ENCODE measurements at places on chromosomes 4 and X.

- no peak for DNase-seq
These were observed 227.5 kb upstream of the FGF13 start for GRCh38 chrX:138939038-138939437.

DNA sequence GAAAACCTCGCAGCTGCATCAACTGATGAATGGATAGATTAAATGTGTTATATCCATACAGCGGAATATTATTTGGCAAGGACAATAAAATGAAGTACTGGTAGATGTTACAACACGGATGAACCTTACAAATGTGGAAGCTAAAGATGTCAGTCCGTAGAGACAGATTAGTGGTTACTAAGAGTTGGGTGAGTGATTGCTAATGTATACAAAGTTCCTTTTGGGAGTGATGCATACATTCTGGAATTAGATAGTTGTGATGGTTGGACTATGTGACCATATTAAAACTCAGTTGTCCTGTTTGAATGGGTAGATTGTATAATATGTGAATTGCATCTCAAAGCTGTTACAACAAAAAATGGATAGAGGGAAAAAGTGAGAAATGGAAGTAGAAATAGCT is 2.8 kb downstream of the FIP1L1 start:
- no peak for DNase-seq

GRCh38 chr4:73401412-73401811 is 2.7 kb upstream of the ALB start:
- DNase-seq: no peak

DNA sequence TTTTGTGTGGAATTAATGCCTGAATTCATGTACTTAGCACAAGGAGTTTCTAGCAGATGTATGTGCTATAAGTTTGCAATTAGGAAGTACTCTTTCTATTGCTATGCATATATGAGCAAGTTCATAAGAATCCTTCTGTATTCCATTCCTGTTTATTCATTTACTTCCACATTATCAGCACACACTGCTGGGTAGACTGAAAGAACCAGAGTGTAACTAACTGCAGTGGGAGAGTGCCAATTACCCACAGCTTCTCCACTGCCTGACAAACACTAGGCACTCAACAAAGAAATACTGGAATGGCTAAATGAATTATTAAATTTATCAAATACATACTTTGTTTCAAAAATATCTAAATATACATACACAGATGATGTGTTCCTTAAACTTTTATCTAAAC is 219.6 kb downstream of the CAMK2D start:
- DNase-seq: no peak

- DNase-seq: no peak
These were observed 53.2 kb downstream of the PPM1K start for GRCh38 chr4:88230969-88231771.

GRCh38 chr4:181761156-181761555 is 482.0 kb upstream of the TENM3 start:
- no peak for DNase-seq

GRCh38 chrX:44747317-44747716 is 96.5 kb upstream of the DUSP21 start:
- no peak for DNase-seq

- DNase-seq: no peak
These were observed 242.9 kb downstream of the DCLK2 start for GRCh38 chr4:150321113-150321512.

DNA sequence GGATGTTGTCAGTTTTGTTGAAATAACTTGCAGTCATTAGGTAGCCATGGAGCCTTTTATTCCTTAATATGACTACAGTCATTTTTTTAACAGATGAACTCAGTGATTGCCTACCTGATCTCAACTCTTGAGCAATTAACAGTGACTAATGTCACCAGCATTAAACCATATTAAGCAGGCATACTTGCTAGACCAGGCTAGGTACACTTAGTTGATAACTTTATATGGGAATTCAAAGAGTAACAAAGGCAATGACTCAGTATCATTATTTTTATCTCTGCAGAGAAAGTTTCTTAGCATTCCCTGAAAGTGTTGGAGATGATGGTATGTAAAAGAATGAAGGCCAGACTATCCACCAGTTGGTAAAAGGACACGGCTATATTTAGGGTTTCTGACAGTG is at the start of gene C4orf54:
TSS of gene C4orf54 (minus strand) at position 31 of the 400 bp plus-strand sequence. CDS start 3,180 bp downstream, outside the sequence.
- no peak for DNase-seq

DNA sequence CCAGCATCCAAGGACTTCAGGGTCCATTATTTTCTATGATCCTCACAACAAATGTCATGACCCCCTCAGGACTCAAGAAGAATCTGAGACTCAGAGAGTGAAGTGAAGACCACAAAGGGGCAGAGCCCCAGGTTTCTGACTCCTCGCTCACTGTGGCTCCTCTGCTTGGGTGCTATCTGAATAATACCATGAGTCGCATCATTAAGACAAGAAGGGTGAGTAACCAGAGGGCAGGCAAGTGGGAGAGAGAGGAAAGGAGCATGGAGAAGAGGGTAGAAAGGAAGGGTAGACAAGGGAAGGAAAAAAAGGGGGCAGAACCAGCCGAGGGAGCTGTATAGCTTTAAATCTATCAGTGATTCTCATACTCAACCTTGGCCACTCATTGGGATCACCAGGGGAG is 15.5 kb upstream of the HSD17B10 start:
- DNase-seq: no peak

GRCh38 chr4:144295286-144295995 is 154.9 kb upstream of the GYPA start:
- no peak for DNase-seq

DNA sequence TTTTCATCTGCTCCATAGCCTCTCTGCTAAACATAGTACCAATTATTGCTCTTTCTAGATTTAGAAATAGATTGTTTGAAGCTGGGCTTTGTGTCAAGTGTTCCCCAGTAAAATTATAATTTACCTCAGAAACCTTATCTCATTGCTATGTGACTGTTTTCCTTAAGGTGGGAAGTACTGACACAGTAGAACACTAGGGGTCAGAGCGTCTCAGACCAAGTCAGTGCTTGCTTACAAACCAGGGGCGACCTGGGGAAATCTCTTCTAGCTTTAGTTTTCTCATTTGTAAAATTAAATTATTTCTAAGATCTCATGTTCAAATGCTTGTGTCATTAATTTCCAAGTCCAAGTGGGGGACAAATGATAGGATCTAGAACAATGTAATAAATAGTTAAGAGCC is 360.4 kb downstream of the RAPGEF2 start:
- no peak for DNase-seq

- no peak for DNase-seq
These were observed 127.4 kb upstream of the ENPP6 start for GRCh38 chr4:184344899-184345572.

- DNase-seq: no peak
These were observed 108.1 kb downstream of the MGST2 start for GRCh38 chr4:139773560-139774318.

DNA sequence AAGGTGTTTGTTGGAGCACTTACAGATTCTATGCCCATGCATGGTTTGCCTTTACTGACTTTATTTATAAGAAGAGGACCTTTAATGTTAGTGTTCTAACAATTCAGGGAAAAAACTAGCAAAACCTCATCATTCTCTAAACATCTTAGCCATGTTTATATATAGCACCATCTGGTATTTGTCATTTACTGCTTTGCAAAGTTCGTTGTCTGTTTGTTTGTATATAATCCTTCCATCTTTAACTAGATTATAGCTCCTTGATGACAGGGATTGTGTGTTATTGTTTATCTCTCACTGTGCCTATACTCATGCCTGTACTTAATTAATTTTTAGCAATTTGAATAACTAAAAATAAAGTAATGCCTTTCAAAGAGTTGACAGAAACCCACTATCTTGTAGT is 170.6 kb upstream of the PACRGL start:
- DNase-seq: no peak

DNA sequence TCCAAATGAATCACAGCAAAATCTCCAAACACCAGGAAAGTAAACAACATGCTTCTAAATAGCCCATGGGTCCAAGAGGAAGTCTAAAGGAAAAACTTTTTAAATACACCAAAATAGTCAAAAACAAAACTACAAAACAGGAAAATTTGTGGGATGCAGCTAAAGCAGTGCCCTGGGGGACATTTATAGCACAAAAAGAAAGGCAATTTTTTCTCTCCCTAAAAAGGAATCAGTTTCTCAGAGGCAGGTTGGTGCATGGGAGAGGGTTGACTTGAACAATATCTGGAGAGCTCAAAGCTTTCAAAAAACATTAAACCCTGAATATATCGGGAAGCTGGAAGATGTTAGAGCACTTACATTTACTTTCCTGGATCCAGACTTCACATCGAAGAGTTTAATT is 15.7 kb upstream of the DUSP9 start:
- DNase-seq: no peak

DNA sequence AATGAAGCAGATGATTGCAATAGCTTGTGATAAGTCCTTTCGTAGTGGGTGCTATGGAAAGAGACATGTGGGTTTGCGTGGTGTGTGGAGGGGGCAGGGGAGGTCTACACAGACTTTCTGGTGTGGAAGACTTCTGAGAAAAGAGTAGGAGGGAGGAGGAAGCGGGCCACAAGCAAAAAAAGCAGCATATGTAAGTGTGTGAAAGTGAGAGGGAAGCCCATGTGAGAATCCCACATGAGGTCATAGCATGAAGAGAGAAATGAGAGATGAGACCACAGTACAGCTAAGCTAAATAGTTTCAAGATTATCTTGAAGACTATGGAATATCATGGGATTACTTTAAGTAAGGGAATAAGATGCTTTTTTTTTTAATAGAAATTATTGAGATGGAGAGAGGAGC is 2039.9 kb upstream of the TENM3 start:
- no peak for DNase-seq

GRCh38 chr4:93743022-93743421 is 85.5 kb upstream of the ATOH1 start:
- no peak for DNase-seq

All from cortex of kidney (tissue), 1 donor.